Central memory CD8-positive, alpha-beta T cell (primary cell): ENCODE measurements at places on chromosomes 11 and 22.

- no peak for DNase-seq
These were observed 1.4 kb upstream of the MAPK11 start for GRCh38 chr22:50271519-50271970.

- no peak for DNase-seq
These were observed 81.4 kb downstream of the SNX19 start for GRCh38 chr11:130834886-130835285.

- DNase-seq: no peak
These were observed 67.7 kb upstream of the PICALM start for GRCh38 chr11:86136538-86136937.

- DNase-seq: no peak
These were observed 32.6 kb downstream of the SHANK3 start for GRCh38 chr22:50705219-50705691.

DNA sequence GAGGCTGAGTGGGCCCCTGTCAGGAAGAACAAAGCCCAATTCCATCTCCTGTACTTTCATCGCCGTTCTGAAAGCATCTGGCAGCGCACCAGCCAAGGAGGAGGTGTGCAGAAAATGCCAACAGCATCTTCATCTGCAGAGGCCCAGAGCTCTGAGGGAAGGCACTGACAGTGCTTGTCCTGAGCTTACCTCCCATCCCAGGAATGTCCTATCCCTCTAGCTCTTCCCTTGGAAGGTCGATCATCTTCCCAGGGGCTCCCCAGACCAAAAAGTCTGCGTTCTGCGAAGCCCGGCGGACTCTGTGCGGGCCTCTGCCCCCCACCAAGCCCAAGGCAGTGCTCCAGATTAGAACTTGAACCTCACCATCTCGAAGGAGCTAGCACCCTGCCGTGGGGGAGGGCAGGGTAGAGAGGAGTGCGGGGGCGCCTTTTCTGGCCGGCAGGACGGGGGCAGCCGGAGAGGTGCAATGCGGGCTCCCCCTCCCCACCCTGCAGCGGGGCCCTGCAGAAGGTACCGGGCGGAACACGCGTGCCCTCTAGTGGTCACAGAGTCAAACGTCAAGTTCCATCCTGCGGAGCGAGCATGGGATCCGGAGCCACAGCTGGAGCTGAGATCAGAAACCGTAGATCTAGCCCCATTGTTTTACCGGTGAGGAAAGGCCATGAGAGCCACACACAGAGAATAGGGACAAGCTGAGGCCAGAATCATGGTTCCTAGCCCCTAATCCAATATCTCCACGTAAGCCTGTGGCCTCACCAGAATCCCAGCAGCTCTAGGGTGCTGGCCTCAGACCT is 5.0 kb downstream of the SCN2B start:
- DNase-seq: peak; percentile 60

- DNase-seq: no peak
These were observed 9.7 kb downstream of the DGKZ start for GRCh38 chr11:46356924-46357482.

- DNase-seq: no peak
These were observed 25.7 kb upstream of the CCDC188 start for GRCh38 chr22:20176421-20177085.

DNA sequence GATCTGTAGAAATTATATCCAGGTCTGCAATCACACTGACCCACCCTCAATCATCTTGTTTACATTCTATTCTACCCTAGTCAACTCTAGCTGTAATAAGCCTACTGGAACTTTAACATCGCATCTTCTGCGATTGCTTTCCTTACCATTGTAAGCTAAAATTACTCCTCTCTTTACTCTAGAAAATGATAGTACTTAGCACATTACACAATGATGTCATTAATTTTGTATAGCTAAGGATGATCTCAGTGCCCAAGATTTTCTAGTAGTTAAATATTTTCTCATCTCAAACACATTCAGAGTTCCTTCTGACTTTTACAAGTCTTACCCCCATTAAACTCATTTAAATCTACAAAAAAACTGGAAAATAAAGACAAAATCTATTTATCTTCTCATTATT is 39.6 kb upstream of the CTSC start:
- no peak for DNase-seq

- no peak for DNase-seq
These were observed 3.3 kb downstream of the A4GALT start for GRCh38 chr22:42717197-42717928.

GRCh38 chr22:42444077-42444904 is 12.1 kb upstream of the NFAM1 start:
- DNase-seq: peak; percentile 77

DNA sequence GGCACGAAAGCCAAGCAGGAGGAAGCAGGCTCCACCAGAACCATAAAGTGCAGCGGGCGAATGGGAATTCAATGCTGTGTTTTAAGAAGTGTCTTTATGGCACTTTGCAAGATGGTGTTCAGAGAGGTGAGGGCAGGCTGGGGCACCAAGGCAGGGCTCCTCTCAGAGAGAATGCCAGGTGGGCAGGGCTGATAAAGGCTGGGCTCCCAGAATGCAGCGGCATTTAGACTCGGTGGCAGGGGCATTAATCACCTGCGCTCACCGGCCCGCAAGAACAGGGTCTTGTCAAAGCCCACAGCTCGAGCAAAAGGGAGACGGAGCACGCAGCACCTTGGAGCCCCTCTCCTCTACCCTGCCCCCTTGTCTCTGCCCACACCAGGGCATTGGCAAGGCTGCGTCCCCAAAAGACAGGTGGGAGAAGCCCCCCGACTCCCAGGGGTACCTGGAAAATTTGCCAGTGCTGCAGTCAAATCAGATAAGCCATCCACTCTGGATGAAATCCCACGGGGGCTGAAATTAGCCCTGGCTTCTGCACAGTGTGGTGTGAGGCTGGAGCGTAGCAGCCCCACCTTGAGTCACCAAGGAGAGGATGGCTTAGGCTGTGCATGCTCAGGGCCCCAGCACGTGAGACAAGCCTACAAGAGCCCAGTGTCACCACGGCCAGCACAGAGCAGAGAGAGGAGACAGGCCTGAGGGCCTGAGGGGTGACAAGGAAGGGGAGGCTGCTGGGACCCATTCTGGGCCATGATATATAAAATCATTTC is 8.1 kb downstream of the MACROD1 start:
- no peak for DNase-seq

GRCh38 chr11:23765682-23766252 is 731.1 kb upstream of the LUZP2 start:
- DNase-seq: no peak

DNA sequence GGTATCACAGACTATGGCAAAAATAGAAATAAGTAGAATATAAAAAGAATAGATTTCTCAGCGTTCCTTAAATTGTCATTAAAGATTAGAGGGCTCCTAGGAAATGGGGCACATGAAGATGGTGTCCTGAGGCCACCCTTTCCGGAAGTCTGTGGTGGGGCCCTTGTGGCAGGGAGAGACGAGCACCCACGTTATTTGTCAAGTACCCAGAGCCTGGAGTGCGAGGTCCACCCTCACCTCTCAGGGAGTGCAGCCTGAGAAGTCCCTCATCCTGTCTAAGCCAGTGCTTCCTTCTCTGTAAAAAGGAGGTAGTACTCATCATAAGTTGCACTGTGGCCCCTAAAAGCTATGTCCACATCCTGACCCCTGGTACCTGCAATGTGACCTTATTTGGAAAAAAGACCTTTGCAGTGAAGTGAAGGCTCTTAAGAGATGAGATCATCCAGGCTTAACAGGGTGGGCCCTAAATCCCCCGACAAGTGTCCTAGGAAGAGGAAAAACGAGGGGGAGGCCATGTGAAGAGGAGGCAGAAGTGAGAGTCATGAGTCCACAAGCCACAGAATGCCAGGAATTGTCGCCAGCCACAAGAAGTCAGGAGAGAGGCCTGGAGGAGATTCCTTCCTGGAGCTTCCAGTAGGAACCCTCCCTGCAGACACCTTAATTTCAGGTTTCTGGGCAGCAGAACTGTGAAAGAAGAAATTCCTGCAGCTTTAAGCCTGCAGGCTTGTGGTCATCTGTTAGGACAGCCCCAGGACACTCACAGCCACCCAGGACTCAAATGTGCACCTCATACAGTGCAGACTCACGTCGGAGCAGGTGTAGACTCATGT is 76.8 kb upstream of the CCND1 start:
- no peak for DNase-seq

DNA sequence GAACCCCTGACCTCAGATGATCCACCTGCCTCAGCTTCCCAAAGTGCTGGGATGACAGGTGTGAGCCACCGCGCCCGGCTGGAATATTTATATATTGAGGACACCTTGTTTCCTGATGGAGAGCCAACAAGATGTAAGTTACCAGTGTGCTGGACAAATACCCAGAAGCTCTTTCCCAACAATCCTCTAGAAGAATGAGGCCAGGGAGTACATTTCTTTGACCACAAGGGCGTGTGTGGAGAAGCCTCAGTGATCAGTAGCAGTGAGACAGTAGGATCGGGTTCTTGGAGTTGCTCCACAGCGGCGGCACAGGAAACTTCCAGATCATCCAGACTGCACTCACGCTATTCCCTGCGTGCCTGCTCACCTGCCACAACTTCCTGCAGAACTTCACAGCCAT is 10.3 kb upstream of the POLA2 start:
- no peak for DNase-seq

GRCh38 chr11:69841859-69842698 is 22.9 kb upstream of the FGF3 start:
- DNase-seq: no peak

DNA sequence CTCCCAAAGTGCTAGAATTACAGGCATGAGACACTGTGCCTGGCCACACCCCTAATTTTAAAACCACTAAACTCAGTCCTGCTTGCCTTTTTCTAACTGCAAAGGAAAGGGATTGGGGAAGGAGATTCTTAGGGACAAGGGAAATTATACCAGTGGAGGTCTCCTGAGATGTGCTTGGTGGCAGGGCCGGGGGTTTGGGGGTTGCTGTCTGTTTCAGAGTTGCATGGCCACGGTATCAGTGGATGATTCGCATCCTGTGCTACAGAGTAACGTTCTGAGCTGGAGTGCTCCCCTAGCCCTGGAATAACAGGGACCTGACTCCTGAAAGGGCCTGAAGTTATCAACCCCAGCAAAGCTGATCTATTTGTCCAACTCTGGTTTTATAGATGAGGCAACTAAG is 846 bp upstream of the GPHA2 start:
- DNase-seq: no peak

- DNase-seq: no peak
These were observed 148.9 kb downstream of the TENM4 start for GRCh38 chr11:79291948-79292347.

- DNase-seq: no peak
These were observed 132.3 kb upstream of the PARVA start for GRCh38 chr11:12245091-12245490.

- DNase-seq: no peak
These were observed 44.2 kb downstream of the PPFIA1 start for GRCh38 chr11:70314730-70315129.

- no peak for DNase-seq
These were observed 23.7 kb upstream of the PDE3B start for GRCh38 chr11:14619603-14620531.

- DNase-seq: no peak
These were observed 105.8 kb upstream of the SLC5A12 start for GRCh38 chr11:26827567-26828081.

DNA sequence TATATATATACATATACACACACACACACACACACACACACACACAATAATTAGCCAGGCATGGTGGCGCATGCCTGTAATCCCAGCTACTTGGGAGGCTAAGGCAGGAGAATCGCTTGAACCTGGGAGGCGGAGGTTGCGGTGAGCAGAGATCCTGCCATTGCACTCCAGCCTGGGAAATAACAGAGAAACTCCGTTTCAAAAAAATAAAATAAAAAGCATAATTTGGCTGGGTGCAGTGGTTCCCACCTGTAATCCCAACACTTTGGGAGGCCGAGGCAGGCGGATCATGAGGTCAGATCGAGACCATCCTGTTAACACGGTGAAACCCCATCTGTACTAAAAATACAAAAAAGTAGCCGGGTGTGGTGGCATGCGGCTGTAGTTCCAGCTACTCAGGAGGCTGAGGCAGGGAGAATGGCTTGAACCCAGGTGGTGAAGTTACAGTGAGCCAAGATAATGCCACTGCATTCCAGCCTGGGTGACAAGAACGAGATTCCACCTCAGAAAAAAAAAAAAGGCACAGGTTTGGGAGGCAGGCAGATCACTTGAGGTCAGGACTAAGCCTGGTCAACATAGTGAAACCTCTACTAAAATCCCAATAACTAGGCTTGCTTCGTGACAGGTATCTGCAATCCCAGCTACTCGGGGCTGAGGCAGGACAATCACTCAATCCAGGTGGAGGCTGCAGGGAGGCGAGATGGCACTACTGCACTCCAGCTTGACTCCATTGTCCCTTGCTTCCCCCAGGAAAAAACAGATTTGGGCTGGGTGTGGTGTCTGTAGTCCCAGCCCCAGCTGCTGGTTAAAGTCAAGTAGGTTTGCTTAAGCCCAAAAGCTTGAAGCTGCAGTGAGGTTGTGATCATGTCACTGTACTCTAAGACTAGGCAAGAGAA is 11.8 kb upstream of the WDR74 start:
- no peak for DNase-seq

DNA sequence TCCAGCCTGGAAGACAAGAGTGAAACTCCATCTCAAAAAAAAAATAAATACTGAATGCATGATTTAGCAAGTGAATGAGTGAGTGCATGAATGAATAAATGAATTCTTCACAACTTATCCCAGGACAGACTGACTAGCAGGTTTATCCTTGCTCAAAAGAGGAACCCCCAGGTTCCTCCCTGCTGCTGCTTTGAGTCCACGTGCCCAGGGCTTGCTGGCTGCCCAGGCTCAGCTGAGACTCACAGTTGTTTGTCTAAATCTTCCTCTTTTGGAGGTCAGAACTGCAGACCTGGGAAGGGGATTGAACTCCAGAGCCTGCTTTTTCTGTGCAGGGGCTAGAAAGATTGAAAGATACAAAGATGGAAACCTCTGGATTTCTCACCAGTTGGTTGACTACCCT is 117.4 kb upstream of the TMEM45B start:
- no peak for DNase-seq

DNA sequence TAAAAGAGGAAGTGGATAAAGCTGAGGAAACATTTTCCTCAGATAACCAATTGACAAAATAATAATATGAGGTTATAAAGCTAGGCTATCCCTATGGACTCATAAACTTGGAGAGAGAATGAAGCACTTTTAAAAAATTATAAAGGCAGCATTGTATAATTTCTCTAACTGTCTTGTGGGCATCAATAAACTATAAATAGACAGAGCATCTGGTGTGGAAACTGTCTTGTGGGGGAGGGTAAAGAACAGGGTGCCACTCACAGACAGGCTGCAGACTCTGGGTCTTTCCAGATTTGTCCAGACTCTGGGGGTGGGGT is 333.5 kb downstream of the BUD13 start:
- no peak for DNase-seq

DNA sequence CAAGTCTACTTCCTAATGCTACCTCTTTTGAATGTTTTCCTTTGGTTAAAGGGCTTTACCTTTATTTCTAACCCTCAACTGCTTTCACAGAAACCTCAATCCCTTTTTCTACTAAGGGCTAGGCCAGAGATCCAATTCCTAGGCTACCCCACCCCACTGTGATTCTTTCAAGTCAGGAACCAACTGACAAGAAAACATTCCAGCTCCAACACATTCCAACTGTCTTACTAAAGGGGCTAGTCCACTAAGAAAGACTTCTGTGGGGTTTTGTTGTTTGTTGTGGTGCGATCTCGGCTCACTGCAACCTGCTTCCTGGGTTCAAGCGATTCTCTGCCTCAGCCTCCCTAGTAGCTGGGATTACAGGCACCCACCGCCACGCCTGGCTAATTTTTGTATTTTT is 151.3 kb downstream of the APOL5 start:
- DNase-seq: no peak
